Naive thymus-derived CD8-positive, alpha-beta T cell (primary cell): ENCODE measurements at places on chromosomes 3 and 15.

GRCh38 chr3:86929046-86929445 is 61.9 kb downstream of the VGLL3 start:
- H3K4me1 ChIP-seq, result no peaks in the 10 kb centered on the region
- no peak overlapping the region for H3K4me3 ChIP-seq
- no peaks in the 10 kb centered on the region for H3K27me3 ChIP-seq
- no peak for DNase-seq

DNA sequence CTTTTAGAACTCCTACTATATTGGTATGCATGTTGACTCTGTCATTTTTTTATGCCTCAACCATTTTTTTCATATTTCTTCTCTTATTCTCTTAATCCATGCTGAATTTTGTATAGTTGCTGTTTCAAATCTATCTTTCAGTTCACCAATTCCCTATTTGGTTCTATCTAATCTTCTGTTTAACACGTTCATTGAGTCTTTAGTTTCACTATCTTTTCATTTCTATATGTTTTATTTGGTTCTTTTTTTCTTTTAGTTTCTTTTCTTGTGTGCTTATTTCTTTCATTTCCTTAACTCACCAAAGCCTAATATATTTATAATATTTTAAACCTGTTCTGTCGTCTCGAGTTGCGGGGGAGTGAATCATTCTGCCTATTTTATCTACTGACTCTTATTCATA is 8.0 kb downstream of the AQP9 start:
- H3K4me3 ChIP-seq, result no peak overlapping the region
- H3K27ac ChIP-seq, result no peak overlapping the region
- no peaks in the 10 kb centered on the region for H3K4me1 ChIP-seq

DNA sequence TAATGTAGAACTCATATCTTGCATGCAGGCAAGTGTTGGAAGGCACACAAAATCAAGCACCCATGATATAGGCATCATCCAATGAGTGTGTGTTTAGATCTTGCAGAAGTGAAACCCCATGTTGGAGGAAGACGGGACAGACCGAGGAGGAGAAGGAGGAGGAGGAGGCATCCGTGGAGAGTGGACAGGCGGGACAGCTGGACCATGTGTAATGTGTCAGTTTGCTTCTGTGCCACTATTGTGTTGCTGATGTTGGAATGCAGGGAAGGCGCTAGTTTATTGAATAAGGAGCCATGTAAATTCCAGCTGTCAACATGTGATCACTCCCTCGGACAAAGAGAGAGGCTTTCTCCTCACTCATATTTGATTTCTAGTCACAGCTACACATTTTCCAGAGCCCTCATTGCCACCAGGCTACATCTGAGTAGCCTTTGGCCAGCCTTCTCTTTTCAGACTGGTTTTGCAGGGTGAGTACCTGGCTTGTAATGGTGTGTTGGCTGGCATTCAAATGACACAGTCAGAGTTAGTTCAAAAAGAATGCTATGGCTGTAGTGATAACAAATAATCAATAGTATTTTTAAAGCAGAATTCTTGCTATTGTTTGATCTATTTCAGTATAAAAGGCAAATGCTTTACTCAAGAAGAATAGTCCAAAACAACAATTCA is 1037.6 kb upstream of the NR2F2 start:
- H3K4me3 ChIP-seq, result no peak overlapping the region
- H3K27me3 ChIP-seq, result peaks cover 76% of the 10 kb centered on the region
- no peak for DNase-seq
- H3K27ac ChIP-seq, result no peak overlapping the region

GRCh38 chr3:156307704-156308103 is 187.3 kb downstream of the KCNAB1 start:
- no peak overlapping the region for H3K4me3 ChIP-seq
- no peaks in the 10 kb centered on the region for H3K4me1 ChIP-seq
- peaks cover 10% of the 10 kb centered on the region for H3K27me3 ChIP-seq

DNA sequence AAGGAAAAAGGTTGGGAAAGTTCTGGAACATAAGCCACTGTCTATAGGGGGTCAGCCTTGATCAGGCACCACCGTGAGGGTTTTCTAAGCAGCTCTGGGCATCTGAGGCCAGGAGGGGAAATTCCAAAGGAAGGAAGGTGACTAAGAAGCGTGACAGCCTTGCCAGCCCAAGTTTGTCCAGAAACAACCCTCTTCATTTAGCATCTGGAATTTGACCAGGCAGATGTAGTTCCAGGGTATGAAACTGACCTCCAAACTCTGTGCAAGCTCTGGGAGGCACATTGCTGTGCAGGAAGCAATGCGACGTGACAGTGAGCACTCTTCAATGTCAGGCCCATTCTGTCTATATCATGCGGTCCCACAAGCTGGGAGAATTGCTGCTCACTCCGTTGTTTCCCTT is 85.4 kb upstream of the TPM1 start:
- no peaks in the 10 kb centered on the region for H3K36me3 ChIP-seq
- H3K4me1 ChIP-seq, result no peaks in the 10 kb centered on the region
- H3K27me3 ChIP-seq, result peaks cover 6% of the 10 kb centered on the region
- H3K4me3 ChIP-seq, result no peak overlapping the region
- H3K27ac ChIP-seq, result no peak overlapping the region

GRCh38 chr15:31486906-31487695 is 160.5 kb downstream of the KLF13 start:
- peaks cover 31% of the 10 kb centered on the region for H3K4me1 ChIP-seq
- H3K36me3 ChIP-seq, result peaks cover 11% of the 10 kb centered on the region
- H3K27ac ChIP-seq, result peak overlapping the region; percentile 53
- H3K27me3 ChIP-seq, result no peaks in the 10 kb centered on the region
- DNase-seq, result no peak
- H3K4me3 ChIP-seq, result no peak overlapping the region

DNA sequence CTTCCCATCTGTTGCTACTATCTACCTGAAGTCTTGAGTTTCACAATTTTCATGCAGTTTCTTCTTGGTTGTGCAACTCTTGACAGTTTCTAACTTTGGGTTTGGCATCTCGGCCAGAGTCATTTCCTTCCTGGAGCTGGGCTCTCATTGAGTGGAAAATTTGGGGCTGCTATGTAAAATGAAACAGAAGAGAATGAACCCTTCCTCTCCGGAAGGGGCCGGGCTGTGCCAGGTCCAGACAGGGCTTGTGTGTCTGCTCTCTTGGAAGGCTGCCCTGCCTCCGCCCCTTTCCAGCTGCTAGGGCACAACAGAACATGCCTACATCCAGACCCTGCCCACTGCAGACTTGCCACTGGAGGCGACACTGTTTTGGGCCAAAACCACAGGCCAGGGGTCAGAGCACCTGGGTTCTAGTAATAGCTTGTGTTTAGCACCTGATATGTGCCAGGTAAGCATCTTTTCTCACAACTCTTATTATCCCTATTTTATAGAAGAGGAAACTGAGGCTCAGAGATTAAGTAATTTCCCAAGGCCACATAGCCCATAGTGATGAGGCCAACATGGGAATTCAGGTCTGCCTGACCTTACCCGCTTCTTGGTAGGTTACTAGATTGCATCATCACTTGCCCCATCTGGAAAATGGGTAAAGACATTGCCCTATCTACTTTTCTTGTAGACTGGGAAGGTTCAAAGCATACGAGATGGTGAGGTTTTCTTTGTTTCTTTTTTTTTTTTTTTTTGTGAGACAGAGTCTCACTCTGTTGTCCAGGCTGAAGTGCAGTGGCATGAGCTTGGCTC is 25.0 kb downstream of the IRAK2 start:
- H3K4me3 ChIP-seq, result peak overlapping the region; percentile 44
- peak overlapping the region; percentile 69 for H3K27ac ChIP-seq
- no peaks in the 10 kb centered on the region for H3K36me3 ChIP-seq
- no peak for DNase-seq
- H3K27me3 ChIP-seq, result no peaks in the 10 kb centered on the region
- peaks cover 82% of the 10 kb centered on the region for H3K4me1 ChIP-seq

DNA sequence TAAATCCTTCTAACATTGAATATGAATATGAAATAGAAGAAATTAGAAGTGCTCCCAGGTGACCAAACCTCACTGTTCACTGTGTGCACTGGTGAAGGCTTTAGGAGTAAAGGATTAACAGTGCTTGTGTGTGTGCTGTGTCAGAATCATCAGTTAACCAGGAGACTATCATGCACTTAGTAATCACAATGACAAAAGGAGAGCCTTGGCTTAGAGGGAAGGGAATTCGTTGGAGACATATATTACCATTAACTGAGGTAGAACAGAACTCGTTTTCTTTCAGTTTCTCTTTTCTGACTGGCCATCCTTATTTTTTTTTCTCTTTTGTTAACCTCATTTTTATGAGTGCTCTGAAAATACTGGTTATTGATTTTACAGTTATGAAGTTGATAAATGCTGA is 213.3 kb upstream of the GBE1 start:
- H3K27me3 ChIP-seq, result no peaks in the 10 kb centered on the region
- H3K27ac ChIP-seq, result no peak overlapping the region
- no peak for DNase-seq

DNA sequence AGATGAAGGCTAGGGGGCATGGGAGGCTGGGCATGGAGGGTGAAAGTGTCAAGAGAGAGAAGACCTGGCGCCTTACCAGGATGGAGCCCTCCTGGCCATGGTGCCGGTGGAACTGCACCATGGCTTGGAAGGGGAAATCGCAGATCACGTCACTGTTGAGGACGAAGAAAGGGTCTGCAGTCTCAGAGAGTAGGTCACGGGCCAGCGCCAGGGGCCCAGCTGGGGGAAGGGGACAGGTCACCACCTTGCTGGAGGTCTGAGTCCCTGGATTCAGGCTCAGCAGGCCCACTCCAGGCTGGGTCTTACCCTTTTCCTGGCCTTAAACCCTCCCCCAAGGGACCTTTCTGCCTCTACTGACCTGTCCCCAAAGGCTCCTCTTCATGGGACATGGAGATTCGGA is 855 bp downstream of the GMPPB start:
- H3K36me3 ChIP-seq, result no peaks in the 10 kb centered on the region
- H3K4me1 ChIP-seq, result peaks cover 47% of the 10 kb centered on the region
- H3K4me3 ChIP-seq, result peak overlapping the region; percentile 93

DNA sequence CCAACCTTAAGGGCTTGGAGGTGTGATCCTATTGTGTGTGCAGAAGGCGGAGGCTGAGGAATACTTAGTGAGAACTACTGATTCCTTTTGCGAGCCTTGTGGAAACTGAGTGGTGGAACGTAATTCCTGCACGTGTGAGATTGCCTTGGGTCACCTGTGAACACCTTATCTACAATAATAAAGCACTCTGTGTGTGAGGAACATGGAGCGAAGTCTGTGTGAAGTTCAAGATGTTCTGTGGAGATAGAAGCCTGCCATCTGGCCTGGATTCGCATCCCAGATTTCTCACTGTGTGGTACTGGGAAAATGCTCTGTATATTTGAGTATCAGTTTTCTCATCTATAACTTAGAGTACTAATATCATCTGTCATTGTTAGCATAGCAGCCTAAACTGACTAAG is 179.5 kb upstream of the PDZRN3 start:
- no peaks in the 10 kb centered on the region for H3K4me1 ChIP-seq
- no peak overlapping the region for H3K4me3 ChIP-seq
- no peak overlapping the region for H3K27ac ChIP-seq
- H3K27me3 ChIP-seq, result no peaks in the 10 kb centered on the region

DNA sequence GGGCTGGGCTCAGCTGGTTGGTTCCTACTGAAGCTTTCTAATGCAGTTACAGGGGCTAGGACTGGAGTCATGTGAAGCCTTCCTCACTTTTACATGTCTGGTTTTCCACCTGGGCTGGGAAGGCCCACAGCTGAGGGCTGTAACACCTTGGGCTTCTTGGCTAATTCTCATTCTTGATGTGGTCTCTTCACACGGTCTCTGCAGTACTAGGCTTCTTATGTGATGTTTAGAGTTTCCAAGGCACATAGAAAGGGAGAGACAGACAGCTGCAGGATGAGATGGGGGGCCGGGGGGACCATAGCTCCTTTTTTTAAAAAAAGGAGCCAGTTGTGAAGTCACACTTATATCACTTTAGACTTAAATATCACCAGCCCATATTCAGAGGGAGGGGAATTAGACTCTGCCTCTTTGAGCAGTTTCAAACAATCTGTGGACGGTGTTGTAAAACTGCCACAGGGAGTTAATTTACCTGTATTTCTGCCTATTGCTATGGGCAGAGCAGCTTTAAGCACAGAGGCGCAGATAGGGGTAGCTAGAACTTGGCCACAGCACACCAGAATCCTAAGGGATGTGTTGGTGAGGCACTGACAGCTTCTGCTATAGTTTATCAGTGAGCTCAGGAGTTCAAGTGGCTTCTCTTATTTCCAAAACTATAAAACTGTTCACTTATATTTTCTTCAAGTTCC is 46.7 kb downstream of the NKIRAS1 start:
- peaks cover 28% of the 10 kb centered on the region for H3K4me1 ChIP-seq
- no peak for DNase-seq
- H3K27ac ChIP-seq, result no peak overlapping the region
- no peaks in the 10 kb centered on the region for H3K36me3 ChIP-seq
- H3K27me3 ChIP-seq, result no peaks in the 10 kb centered on the region

GRCh38 chr15:71121442-71121841 is 6.2 kb downstream of the THSD4 start:
- H3K36me3 ChIP-seq, result no peaks in the 10 kb centered on the region
- H3K27me3 ChIP-seq, result peaks cover 34% of the 10 kb centered on the region
- peaks cover 1% of the 10 kb centered on the region for H3K4me1 ChIP-seq
- DNase-seq, result no peak

DNA sequence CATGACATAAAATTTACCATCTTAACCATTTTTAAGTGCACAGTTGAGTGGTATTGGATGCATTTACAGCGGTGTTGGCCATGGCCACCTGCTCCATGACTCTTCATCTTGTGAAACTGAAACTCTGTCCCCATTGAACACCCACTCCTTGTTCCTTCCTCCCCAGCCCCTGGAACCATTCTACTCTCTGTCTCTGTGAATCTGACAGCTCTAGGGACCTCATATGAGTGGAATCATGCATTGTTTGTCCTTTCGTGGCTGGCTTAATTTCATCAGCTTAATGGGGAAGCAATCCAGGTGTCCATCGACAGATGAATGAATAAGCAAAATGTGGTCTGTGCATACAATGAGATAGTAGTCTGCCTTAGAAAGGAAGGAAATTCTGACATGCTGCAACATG is 42.5 kb downstream of the PLXNA1 start:
- H3K36me3 ChIP-seq, result peaks cover 4% of the 10 kb centered on the region
- H3K27ac ChIP-seq, result no peak overlapping the region
- DNase-seq, result no peak

DNA sequence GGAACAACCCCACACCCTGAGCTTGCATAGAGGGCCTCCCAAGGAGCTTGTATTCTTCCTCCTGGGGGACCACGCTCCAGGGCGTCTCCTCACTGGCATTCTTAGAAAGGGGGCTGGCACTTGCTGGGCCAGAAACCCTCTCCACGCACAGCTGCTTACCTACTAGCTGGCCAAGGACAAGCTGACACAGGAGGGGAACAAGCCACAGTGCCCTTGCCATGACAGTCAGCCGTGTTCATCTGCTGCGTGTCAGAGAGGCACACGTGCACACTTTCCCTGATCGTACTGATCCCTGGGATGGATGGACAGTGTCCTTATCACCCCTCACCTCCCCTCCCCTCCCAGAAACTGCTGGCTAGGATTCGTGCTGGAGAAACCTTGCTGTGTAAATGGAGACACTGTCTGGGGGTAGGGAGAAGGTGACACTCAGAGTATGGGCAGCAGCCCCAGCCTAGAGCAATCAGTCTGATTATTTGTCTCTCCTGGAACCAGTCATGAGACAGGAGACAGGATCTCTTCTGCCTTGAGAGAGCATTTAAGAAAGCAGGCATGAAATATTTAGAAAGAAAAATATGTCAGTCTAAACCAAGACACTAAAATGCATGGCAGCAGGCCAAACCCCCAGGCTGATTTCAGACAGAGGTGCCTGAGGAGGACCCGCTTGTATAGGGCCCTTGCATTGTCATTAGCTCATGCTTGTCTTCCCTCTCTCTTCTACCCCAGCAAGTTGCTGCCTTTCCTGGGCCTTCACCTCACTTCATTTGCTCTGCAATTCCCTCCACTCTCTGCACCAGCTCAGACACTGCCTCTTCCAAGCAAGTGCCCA is 311.8 kb upstream of the TRIM42 start:
- H3K36me3 ChIP-seq, result no peaks in the 10 kb centered on the region
- H3K27me3 ChIP-seq, result no peaks in the 10 kb centered on the region
- H3K4me1 ChIP-seq, result no peaks in the 10 kb centered on the region
- H3K4me3 ChIP-seq, result no peak overlapping the region
- no peak for DNase-seq
